ENCODE measurements at places on chromosomes 4 and X.

- ATAC-seq = no peak
These were observed 423.1 kb downstream of the KCTD8 start for GRCh38 chr4:44025376-44026020.

GRCh38 chrX:103405009-103405333 lies 28.6 kb downstream of the BEX3 start:
- ATAC-seq = no peak

GRCh38 chrX:65528705-65529340 lies 5.8 kb downstream of the LAS1L start:
- peak; percentile 67 for ATAC-seq

GRCh38 chr4:57607566-57608180 lies 497.5 kb upstream of the IGFBP7 start:
- no peak for ATAC-seq

DNA sequence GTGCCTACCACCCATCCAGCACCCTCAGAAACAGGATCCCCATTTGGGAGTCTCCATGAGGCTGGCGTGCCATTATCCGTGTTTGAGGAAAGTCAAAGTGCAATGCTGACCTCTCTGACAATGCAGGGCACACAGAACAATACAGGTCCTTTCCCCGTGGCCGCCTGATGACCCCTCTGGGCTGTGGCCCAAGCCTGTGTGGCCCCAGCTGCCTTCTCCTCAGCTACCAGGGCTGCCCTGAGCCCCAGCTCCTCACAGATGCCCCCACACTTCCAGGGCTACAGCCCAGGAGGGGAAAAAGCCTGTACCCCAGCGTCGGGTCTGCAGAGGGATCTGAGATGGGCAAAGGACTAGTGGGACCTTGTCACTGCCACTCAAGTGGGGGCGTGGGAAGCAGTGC lies 15.5 kb downstream of the ZFYVE28 start:
- no peak for ATAC-seq

GRCh38 chr4:54091637-54092404 lies 8.1 kb upstream of the GSX2 start:
- ATAC-seq = peak; percentile 80

DNA sequence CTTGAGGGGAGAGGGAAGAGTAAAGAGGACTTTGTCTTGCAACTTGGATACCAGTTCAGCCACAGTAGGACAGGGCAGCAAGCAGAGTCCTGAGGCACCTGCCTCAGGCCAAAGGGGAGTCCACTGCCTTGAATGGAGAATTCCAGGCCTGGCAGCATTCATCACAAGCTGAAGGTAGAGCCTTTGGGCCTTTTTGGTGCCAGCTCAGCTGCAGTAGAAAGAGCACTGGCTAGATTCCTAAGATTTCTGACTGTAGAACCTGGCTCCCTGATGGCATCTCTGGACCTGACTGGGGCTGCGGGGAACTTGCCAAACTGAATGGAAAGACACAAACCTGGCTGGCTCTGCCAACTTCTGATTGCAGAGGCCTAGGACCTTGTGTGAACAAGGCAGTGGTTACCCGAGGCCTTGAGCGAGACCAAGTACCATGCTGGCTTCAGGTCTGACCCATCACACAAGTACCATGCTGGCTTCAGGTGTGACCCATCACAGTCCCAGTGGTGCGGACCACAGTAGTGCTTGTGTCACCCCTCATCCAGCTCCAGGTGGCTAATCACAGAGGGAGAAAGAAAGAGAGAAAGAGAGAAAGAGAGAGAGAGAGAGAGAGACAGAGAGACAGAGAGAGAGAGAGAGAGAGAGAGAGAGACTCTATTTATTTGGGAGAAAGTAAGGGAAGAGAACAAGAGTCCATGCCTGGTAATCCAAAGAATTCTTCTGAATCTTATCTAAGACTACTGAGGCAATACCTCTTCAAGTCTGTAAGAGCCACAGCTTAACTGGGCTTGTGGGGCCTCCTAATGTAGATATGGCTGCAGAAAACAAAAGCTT lies 137.6 kb upstream of the SPIN4 start:
- no peak for ATAC-seq

GRCh38 chr4:47203593-47203992 lies 172.2 kb downstream of the GABRB1 start:
- ATAC-seq = no peak

DNA sequence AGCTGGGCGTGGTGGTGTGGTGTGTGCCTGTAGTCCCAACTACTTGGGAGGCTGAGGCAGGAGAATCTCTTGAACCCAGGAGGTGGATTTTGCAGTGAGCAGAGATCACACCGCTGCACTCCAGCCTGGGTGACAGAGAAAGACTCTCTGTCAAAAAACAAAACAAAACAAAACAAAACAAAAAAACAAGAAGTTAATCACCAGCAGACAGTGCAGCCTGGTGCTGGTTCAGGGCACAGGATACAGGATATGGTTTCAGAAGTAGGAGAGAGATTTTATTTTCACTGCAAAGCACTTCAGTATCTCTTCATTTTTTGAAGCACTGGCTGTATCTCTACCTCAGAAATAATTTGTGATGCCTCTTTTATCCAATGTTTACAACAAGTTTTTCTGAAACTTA lies 1222.9 kb upstream of the PRKX start:
- ATAC-seq = no peak

GRCh38 chr4:145827885-145828284 lies 110.7 kb downstream of the ZNF827 start:
- no peak for ATAC-seq

DNA sequence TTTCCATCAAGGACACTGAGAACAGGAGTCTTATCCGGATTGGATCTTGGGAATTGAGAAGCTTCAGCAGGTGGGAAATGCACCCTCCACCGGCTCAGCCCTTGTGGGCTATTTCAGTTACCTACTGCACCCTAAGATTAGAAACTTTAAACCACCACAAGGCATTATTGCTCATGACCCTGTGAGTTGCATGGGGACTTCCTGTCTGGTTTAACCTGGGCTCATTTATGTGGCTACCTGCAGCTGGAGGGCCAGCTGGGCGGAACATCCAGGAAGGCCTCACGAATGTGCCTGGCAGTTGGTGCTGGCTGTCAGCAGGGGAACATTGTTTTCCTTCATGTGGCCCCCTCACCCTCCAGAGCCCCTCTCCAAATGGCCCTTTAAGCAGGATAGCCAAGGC lies 164.1 kb downstream of the DEFB131A start:
- ATAC-seq = no peak

DNA sequence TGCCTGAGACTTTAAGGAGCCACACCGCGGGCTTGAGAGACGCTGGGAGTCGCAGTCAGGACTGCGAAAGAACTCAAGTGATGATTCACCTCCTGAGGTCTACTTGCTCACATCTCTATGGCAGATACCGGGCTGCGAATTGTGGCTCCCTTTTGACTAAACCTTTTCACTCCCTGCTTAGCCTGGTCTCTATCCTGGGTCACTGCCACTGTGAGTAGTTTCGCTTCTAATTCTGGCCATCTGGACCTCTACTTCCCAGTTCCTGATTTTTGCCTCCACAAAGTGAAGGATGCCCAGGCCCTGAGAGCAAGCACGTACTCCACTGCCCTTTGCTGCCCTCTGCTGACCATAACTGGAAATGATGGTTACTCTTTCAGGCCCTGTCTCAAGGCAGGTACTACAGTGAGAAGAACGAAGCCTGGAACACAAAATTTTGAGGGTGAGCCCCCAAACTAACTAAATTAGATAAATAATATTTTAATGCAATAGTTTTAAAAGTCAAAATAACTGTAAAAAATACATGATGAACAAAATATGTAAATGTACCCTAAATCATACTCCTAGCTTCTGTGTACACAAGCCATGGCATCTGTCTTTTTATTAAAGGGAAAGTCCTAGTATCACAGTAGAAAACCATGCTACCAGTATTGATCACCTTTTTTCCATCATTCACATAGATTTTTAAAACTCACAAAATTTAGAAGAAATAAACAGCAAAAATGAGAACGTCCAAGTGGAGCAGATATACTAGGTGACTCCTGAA lies 16.7 kb downstream of the MAD2L1 start:
- ATAC-seq = peak; percentile 91

DNA sequence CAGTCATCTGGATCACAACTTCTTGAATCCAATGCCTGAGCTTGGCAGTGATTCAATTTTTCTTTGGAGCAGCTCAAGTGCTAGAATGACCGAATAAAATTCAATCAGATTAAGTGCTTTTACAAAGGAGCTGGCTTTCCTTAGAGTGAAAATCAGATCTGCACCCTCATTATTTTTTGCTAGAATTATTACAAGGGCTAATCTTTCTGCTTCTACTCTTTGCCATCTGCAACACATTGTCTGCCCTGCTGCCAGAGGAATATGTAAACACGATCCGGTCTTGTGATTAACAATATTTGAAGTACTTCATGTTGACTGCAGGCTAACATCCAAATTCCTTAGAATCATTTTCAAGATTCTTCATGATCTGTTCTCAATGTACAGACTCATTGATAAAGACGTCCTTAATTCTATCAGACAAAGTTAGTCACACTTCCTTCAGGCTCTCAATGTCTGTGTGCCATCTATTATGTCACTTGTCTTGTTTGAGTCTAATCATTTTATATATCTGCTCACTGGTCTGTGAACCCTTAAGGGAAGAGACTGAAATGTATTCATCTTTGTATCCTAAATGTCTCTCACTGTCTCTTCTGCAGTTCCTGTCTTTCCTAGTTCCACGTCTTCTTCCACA lies 531.2 kb downstream of the GALNTL6 start:
- no peak for ATAC-seq

- no peak for ATAC-seq
These were observed 161.6 kb upstream of the ANKRD50 start for GRCh38 chr4:124874172-124874450.

DNA sequence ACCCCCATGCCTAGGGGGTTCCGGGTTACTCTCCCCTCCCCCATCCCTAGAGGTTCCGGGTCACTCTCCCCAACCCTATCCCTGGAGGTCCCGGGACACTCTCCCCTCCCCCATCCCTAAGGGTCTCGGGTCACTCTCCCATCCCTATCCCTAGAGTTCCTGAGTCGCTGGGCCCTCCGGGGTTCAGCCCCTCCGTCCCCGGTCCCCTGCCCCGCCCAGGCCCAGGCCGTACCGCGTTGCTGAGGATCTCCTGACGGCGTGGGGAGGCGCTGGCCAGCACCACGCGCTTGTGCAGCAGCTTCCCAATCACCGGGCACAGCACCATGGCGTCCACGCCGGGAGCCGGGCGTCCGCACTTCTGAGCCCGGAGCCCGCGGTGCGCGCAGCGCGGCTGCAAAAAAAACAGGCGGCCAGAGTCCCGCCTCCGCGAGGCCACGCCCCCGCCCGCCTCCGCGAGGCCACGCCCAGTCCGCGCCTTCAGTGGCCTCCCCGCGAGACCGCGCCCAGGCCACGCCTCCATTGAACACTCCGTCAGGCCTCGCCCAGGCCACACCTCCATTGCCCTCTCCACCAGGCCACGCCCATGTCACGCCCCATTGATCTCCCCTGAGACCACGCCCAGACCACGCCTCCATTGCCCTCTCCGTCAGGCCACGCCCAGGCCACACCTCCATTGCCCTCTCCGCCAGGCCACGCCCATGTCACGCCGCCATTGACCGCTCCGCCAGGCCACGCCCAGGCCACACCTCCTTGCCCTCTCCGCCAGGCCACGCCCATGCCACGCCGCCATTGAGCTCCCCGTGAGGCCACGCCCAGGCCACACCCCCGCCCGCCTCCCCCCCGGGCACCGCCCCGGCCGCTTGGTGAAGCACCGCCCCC lies at the start of gene ASMTL:
Gene ASMTL, minus strand, starts transcription at position 394 of the 879 bp plus-strand sequence. Its CDS starts 69 bp downstream, at position 325.
- peak; percentile 97 for ATAC-seq

- peak; percentile 37 for ATAC-seq
These were observed 1.5 kb downstream of the DGKQ start for GRCh38 chr4:971666-972500.

DNA sequence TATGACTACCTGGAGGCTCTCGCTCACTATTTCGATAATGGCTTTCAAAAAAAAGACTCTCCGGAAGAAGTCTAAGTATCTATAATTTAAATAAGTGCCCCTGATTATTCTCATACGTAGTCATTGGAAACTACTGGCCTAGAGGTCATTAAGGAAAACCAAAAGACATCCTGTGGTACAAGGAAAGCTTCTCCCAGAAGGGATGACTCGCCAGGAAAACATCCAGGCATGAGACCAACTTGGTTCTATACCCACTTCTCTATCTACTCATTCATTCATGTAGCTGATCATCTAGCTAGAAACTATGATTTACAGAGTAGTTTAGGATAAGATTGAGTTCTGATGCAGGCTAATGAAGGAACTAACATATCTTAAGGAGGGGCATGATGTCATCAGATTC lies 37.7 kb downstream of the SOX3 start:
- no peak for ATAC-seq

- ATAC-seq = no peak
These were observed 117.3 kb upstream of the NOCT start for GRCh38 chr4:138898282-138898681.

DNA sequence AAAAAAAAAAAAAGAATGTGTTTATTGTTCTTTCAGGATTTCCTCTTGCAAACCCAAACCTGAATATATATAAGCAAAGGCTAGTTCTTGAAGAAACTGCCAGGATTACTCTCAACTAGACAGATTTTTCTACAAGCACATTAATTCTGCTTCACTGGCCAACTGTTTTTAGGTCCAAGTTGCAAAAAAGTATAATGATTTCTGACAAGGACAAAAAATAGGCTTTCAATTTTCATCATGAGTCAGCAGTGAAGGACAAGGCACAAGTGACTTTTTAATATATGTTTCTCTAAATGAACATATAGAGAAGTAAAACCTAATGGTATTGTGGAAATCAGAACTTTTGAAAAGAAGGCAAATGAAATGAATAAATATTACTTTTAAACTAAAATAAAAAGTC lies 73.7 kb downstream of the ELOVL6 start:
- no peak for ATAC-seq

DNA sequence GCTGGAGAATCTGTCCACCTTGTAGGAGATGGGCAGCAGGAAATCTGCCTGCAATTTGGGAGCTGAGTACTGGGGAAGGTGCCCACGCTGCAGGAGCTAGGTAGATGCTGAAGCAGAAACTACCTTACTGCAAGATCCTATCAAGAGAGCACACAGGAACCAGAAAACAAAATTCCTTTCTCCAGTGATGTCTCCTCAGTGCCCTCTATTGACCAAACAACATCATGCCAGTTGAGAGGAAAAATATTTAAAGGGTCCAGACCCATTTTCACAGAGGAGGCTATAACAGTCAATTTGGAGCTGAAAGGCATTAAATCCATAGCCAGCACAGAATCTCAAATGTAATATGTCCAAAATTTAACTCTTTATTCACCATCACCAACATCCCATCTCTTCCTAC lies 406.8 kb downstream of the SLITRK2 start:
- no peak for ATAC-seq

GRCh38 chrX:138908577-138908976 lies 197.1 kb upstream of the FGF13 start:
- ATAC-seq = peak; percentile 53

- no peak for ATAC-seq
These were observed 99.2 kb downstream of the DOCK11 start for GRCh38 chrX:118594697-118595420.
